ENCODE measurements at places on chromosomes 13 and 19.

- DNase-seq, result no peak
Measured at GRCh38 chr13:27481766-27482165, 31.4 kb upstream of the MTIF3 start.

GRCh38 chr13:46315491-46316075 lies 71.5 kb downstream of the RUBCNL start:
- no peak for DNase-seq

GRCh38 chr19:42532891-42533290 lies 4.6 kb upstream of the CEACAM1 start:
- no peak for DNase-seq

GRCh38 chr13:50284540-50284939 lies 269.3 kb downstream of the KCNRG start:
- no peak for DNase-seq

DNA sequence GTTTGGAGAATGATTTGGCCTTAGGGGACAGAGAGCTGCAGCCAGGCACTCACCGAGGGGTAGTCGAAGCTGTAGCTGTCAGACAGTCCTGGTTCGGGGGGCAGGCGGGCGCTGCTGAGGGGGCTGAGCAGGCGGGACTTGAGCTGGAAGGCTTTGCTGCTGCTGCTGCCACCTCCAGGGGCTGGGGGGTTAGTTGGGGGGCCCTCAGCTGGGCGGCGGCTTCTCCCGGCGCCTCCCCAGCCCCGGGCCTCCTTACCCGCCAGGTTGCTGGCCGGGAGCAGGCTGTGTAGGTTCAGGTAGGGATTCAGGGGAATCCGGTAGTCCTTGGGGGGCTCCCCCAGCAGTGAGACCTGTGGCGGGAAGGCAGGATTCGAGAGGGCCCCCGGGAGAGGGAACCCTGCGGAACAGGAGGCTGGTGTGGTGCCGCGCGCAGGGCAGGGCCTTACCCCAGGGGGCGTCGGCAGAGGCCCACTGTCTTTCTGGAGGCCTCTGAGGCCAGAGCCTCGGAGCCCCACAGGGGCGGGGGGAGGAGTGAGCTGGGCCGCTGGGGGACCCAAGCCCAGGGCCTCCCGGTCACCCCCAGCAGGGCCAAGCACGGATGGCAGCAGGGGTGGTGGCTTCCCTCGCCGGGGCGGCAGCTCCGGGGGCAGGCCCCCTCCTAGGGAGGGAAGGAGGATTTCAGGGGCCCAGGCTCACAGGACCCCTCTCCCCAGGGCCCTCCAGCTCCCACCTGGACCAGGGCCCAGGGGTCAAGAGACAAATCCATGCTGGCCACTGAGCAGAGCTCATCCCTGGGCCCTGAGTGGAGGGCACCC lies 5.0 kb upstream of the FDX2 start:
- DNase-seq, result no peak

DNA sequence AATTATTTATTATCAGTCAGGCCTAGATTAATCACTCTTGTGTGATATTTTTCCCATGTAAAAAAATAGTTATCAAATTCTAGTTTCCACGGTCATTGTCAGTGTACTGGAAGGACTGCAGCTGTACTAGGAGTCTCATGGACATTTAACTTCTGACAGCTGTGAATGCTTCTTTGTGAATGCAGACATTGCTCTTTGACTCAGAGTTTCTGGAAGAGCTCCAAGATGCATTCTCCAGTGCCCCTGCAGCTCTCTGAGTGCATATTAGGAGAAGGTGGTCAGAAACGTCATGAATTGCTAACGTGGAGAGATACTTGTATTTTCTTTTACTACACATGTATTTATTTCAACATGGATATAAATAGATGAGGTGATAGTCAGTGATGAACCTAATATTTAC lies 9.7 kb upstream of the SLITRK5 start:
- DNase-seq, result no peak

GRCh38 chr13:79900356-79900755 lies 419.4 kb downstream of the NDFIP2 start:
- DNase-seq, result no peak

Data from NCI-H1436 (cell line).